ENCODE measurements at places on chromosomes 7 and 10. TPM values are rescaled to one million over a fixed set of nuclear protein-coding genes. Genes with fewer than 3 reads are reported as not detected.

The TBC1D12 gene
- total RNA-seq = 7.6 TPM

The HTRA1 gene
- total RNA-seq = 34.9 TPM

DNA sequence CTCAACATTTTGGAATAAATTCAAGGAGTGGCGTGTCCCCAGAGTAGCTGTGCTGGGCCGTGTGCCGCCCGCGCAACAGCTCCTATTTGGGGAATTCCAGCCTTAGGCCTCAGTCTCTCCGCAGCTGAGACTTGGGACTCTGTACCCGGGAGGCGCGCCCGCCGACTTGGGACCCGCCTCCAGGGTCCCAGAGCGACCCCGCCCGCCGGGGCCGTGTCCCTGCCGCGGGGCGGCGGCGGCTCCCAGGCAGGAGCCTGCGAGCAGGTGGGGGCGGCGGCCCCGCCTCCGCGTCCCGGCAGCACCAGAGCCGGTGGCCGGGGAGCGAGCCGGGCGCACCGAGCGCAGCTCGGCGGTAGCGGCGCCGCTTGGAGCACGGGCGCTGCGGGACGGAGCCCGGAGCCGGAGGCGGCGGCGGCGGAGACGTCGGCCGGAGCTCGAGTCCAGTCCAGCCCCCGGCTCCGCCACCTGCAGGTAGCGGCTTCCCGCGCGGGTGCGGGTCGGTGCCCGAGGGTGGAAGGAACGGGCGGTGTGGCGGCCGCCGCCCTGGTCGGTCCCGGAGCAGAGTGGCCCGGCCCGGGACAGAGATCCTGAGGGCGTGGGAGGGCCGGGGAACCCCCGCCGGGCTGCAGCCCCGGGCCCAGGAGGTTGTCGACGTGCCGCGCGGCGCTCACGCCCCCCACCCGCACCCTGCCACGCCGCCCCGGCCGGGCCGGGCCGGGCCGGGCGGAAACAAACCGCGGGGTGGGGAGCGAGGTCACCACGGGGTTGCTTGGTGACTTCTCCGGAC lies at the start of gene WIPF3:
TSS of gene WIPF3 (plus strand) at position 301 of the 787 bp plus-strand sequence. CDS start 28,217 bp downstream, outside the sequence.
- no peak for DNase-seq

DNA sequence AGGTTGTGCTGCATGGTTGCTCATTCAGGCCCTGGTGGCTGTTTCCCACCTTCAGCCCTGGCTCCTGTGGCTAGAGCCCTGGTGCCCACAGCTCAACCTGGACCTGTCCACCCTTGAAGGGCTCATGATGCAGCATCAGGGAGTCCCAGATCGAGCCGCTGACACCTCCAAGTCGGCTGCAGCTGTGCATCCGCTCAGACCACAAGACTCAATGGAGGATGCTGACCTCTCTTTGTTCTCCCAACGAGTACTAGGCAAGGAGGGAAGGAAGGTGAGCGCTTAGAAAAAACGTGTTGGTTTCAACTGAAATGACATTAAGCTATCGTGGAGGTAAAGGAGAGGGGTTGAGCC lies 9.5 kb upstream of the C10orf95 start:
- DNase-seq = no peak

All from astrocyte (in vitro differentiated cells and primary cell).